ENCODE measurements at places on chromosomes 11 and 22. TPM values are rescaled to one million over a fixed set of nuclear protein-coding genes. Genes with fewer than 3 reads are reported as not detected.
A peak's percentile ranks its signal among the peaks of the same experiment; 100 is the strongest.

DNA sequence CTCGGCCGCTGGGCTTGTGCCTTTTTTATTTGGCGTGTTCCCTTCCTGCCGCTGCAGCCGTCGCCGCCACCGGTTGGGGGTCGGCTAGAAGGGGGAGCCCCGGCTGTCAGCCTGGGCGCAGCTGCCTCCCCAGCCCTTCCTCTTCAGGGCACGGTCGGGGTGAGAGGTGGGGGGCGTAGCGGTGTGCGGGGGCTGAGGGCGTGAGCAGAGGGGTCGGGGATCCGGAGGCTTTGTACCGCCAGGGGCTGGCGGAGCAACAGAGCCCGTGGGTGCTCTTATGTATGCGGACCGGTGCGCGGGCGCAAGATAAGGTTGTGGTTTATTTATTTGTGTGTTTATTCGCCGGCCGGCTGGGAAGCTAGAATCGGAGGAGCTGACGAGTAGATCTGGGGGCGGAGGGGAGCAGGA lies 477 bp downstream of the ZBTB16 start:
- no peak for DNase-seq
- H3K27ac ChIP-seq: peak overlapping the region; percentile 96
- H3K4me3 ChIP-seq: peak overlapping the region; percentile 97
- peaks cover 47% of the 10 kb centered on the region for H3K4me1 ChIP-seq
- peaks cover 4% of the 10 kb centered on the region for H3K36me3 ChIP-seq
- H3K27me3 ChIP-seq: no peaks in the 10 kb centered on the region

GRCh38 chr11:110522471-110522870 lies 92.7 kb downstream of the FDX1 start:
- H3K4me3 ChIP-seq: no peak overlapping the region
- no peaks in the 10 kb centered on the region for H3K36me3 ChIP-seq
- no peak overlapping the region for H3K27ac ChIP-seq
- H3K27me3 ChIP-seq: no peaks in the 10 kb centered on the region

GRCh38 chr11:73047773-73048371 lies 94.2 kb downstream of the FCHSD2 start:
- no peaks in the 10 kb centered on the region for H3K36me3 ChIP-seq
- H3K4me3 ChIP-seq: no peak overlapping the region
- no peak for DNase-seq
- peaks cover 11% of the 10 kb centered on the region for H3K4me1 ChIP-seq
- H3K27me3 ChIP-seq: no peaks in the 10 kb centered on the region

DNA sequence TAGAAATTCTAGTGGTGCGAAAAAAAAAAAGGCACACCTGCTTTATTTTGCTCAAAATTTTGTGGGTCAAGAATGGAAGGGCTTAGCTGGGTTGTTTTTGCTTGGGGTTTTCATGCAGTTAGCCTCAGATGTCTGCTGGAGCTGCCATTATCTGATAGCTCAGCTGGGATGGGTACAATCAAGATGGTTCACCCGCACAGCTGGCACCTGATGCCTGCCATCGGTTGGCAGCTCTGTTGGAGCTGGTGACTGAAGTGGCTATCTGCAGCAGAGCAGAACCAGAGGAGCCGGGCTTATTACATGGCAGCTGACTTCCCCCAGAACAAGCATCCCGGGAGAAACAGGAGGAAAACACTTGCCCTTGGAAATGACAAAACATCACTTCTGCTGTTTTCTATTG lies 12.1 kb upstream of the ELFN2 start:
- H3K4me1 ChIP-seq: no peaks in the 10 kb centered on the region
- DNase-seq: no peak
- no peaks in the 10 kb centered on the region for H3K27me3 ChIP-seq
- no peak overlapping the region for H3K4me3 ChIP-seq
- H3K27ac ChIP-seq: no peak overlapping the region

GRCh38 chr22:22720201-22720723 lies 75.8 kb downstream of the GGTLC2 start:
- H3K27me3 ChIP-seq: no peaks in the 10 kb centered on the region
- no peaks in the 10 kb centered on the region for H3K4me1 ChIP-seq
- H3K36me3 ChIP-seq: no peaks in the 10 kb centered on the region
- DNase-seq: no peak
- H3K4me3 ChIP-seq: no peak overlapping the region

- H3K27ac ChIP-seq: no peak overlapping the region
- H3K4me1 ChIP-seq: no peaks in the 10 kb centered on the region
- no peak overlapping the region for H3K4me3 ChIP-seq
Observed at GRCh38 chr11:87295237-87295636, 257.5 kb downstream of the TMEM135 start.

Gene RTN4RL2
- total RNA-seq: 2.0 TPM

Gene GGT5
- total RNA-seq: 61.4 TPM
